ENCODE measurements at places on chromosomes 6 and 20.

- no peak for DNase-seq
These were observed 259.4 kb downstream of the GJA1 start for GRCh38 chr6:121694801-121695251.

DNA sequence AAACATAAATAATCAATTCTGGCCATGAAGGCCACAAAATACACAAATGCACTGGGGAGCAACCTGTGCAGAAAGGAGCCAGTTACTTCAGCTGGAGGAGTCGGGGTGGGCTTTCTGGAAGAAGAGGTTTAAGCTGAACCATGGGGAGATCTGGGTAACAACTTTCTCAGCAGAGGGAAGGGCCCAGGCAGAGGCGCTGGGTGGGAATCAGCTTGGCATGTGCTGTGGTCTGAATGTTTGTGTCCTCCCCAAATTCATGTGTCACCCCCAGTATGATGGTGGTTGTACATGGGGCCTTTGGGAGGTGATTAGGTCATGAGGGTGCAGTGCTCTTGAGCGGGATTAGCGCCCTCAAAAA is 107.9 kb downstream of the SYCP2 start:
- no peak for DNase-seq

GRCh38 chr6:167268683-167269280 is 22.3 kb upstream of the UNC93A start:
- no peak for DNase-seq

DNA sequence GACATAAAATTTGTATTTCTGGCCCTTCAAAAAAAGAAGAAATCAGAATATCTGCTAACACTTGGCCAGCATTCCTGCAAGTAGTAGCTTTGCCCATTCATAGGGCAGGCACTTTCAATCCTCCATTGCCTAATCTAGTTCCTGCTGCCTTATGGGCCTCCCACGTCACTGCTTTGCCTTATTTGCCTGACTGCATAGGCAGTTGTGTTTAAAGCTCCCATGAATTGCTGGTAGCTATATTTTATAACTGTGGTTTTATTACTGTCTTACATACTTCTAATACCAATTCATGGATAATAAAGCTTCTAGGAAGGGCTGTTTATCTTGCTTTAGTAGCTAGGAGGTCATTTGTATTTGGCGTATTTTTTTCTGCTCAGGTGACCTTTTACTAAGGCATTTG is 7.7 kb upstream of the SLC35A1 start:
- no peak for DNase-seq

DNA sequence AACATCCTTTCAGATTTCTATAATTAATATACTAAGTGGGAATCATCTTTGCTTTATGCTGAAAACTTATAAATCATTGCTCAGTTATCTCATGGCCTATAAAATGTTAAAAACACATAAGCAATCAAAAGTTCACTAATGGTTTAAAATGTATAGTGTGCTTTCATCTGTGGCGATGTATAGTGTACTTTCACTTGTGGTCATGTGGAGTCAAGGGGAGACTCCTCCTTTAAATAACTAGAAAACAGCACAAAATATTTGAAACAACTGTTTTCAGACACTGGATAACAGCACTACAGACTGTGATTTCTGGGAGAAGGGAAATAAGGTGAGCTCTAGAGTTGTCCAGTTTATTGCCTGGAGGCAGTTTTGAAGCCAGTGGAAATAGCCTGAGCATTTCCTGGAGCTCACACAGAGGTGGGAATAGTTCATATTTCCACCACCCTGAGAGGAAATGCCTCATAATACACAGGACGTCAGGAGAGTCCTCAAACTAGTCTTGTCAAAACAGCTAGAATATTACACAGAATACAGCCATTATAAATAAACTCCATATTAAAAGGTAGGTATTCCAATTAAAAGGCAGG is 89.4 kb downstream of the CEP162 start:
- no peak for DNase-seq

GRCh38 chr20:62736407-62737071 is 27.9 kb downstream of the NTSR1 start:
- no peak for DNase-seq

- no peak for DNase-seq
These were observed 18.5 kb downstream of the SDC4 start for GRCh38 chr20:45329497-45330319.

GRCh38 chr6:15322781-15323536 is 77.1 kb downstream of the JARID2 start:
- DNase-seq: no peak

DNA sequence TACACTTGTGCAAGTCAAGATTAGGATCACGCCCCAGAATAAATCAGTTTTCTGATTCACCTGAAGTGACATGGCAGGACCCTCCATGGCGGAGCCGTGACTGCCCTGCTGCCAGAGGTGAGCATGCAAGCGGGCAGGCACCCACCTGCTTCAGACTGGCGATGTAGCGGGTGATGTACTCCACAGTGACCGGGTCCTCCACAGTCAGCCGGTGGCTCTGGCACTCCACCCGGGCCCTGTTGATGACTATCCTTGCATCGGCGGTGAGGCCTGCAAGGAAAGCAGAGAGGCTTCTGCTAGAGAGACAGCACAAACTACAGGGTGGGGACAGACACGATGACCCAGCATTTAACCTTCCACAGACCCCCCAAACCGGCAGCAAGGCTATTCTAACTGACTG is 3.6 kb downstream of the PSMA7 start:
- no peak for DNase-seq

GRCh38 chr6:28600245-28600644 is 74.6 kb downstream of the GPX5 start:
- DNase-seq: no peak

- DNase-seq: peak; percentile 25
These were observed at the start of gene LIME1 for GRCh38 chr20:63735859-63736718. LIME1 (plus strand) TSS chr20:63736664; CDS start chr20:63737550, 886 bp downstream.

DNA sequence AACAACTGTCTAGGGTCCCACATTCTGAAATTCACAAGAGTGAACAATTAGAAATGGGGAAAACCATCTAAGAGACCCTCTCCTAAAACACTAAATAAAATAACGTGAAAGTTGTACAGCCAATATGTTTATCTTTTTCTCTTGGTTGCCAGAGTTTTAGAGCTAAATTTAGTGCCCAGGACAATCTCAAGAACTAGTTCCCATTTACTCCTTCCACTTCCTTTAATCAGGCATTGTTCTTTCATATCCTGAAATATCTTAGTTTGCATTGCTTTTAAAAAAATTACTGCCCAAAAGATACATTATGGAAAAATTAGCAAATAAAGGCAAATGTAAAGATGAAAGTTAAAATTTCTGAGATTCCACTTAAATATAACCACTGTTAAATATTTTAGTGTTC is 33.1 kb upstream of the UBR2 start:
- no peak for DNase-seq

DNA sequence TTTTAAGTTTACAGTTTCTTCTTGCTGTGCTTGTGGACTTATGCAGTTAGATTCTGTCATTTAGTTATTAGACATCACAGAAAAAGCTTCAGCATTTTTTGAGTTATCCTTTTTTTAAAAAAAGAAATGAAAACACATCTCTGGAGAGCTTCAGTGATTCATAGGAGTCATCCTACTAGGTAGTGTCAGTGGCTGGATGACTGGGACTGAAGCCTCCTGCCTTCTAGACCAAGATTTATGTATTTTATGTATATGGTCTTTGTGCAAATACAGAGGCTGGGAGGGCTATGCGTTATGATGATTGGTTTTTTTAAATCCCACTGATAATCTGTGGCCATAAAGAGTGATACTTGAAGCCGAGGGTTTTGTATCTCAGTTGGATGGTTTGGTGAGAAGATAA is 125.9 kb upstream of the JAG1 start:
- no peak for DNase-seq

- no peak for DNase-seq
These were observed 273.9 kb upstream of the RNF217 start for GRCh38 chr6:124688369-124688768.

- DNase-seq: no peak
These were observed 48.5 kb downstream of the LIN28B start for GRCh38 chr6:105005451-105005850.

DNA sequence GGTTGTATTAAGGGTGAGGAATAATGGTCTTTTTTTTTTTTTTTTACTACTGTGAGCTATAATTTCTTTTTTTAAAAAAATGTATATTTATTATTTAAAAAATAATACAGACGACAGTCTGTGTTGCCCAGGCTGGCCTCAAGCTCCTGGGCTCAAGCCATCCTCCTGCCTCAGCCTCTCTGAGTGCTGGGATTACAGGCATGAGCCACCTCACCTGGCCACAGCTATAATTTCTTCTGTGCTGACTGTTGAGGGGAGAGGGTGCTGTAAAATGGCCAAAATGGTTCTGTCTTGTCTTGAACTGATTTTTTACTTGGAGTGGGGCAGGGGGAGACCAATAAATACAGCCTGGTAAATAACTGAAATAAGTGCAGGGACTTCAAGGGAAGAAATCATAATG is 3.6 kb downstream of the SRSF3 start:
- DNase-seq: no peak

DNA sequence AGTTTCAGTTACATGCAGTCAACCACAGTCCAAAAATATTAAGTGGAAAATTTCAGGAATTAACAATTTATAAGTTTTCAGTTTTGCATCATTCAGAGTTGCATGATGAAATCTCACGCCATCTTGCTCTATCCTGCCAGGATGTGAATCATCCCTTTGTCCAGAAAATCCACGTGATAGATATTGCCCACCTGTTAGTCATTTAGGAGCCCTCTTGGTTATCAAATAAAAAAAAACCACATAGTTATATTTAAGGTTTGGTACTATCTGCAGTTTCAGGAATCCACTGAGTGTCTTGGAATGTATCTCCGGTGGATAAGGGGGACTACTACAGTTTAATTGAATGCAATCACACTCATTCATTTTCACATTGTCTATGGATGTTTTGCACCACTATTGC is 1249.0 kb upstream of the CITED2 start:
- DNase-seq: no peak

GRCh38 chr6:92377137-92377536 is 1042.2 kb downstream of the EPHA7 start:
- no peak for DNase-seq

DNA sequence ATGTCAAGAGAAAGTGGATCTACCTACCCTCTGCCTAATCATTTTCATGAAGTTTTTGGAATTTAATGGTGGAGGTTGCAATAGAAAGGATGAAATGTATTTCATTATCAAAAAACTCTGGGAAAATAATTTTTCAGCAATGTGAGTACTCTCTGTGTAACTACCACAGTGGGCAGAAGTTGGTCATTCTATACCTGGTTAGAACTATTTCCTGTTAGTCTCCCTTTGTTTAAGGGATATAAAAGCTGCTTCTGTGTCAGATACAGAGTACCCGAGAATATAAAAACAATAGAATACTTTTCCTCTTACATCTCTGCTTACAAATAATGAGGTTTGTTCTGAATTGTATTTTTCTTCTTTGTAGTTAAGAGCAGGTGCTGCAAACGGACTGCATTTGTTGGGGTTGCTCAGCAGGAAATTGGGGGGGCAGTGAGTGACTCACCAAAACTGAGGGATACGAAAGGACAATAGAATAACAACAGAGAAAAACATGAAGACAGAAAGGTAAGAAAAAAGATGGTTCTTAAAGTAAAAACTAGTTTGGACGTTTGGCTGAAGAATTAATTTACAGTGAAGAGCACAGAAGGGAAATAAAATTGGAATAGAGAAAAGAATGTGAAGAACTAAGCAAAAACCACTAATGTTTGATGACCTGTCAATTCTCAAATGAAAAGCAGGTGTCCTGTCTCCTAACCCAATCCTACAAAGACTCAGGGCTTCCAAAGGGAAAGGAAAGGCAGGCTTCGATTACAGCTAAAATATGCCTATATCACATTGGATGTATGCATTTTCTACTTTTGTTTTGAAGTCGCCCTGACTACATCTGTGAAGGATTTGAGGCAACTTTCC is 703.1 kb downstream of the RFPL4B start:
- no peak for DNase-seq

DNA sequence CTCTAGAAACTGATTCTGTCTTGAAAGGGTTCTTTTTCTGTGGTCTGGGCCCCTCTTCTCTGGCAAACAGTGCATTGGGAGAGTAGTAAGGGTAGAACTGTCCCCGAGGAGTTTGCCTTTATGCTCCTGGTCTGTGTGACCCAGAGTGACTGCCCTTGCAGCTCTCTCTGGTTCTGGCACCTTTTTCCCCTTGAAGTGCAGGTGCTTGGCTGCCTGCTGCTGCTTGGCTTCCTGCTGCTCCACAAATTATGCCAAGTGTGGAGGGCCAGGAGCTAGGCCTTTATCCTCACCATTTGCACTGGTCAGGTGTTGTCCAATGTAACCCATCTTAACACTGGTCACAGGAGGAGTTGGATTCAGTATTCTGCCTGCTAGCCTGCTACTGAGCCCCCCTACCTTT is 11.2 kb downstream of the KIZ start:
- DNase-seq: no peak

GRCh38 chr6:65711531-65711930 is 4.5 kb upstream of the EYS start:
- DNase-seq: no peak

DNA sequence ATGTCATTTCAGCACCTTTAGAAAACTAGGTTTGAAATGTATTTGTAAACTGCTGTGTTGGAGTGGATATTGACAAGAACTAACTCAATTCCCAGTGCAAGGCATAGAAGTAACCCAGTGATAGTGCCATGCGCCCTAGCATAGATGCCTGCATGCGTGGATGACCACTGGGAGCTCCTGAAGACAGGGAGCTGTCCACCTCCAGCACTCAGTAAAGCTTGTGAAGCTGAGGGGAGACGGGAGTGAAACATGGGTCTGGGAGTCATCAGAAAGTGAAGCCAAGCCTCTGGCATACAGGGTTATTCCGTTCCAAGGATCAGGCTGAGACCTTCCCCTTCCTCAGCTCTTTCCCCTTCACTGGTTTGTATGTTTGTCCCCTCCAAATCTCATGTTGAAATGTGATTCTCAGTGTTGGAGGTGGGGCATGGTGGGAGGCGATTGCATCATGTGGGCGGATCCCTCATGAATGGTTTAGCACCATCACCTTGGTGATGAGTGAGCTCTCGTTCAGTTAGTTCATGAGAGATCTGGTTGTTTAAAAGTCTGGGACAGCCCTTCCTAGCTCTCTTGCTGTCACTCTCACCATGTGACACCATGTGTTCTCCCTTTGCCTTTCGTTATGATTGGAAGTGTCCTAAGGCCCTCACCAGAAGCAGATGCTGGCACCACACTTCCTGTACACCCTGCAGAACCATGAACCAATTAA is 146.5 kb upstream of the FERMT1 start:
- DNase-seq: no peak

DNA sequence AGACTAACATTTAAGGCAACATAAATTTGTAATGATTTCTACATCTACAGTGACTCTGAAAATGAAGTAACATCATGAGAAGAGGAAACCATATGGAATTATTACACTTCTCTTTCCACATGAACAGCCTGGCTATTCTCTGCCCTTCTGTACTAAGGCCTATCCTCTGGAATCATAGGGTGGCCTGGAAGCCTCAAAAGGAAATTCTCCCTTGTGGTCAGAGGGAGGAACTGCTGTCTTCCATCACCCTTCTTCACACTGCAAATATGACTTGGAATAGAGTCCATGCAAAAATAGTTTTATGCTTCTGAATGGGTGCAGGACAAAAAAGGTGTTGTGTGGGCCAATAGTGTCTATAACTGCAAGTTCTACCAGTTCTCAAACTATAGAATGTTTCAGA is 44.6 kb upstream of the SH3BGRL2 start:
- DNase-seq: no peak
